Sciatic nerve (tissue), 2 donors: ENCODE measurements at places on chromosomes 5 and 9. TPM values are rescaled to one million over a fixed set of nuclear protein-coding genes. Genes with fewer than 3 reads are reported as not detected.

DNA sequence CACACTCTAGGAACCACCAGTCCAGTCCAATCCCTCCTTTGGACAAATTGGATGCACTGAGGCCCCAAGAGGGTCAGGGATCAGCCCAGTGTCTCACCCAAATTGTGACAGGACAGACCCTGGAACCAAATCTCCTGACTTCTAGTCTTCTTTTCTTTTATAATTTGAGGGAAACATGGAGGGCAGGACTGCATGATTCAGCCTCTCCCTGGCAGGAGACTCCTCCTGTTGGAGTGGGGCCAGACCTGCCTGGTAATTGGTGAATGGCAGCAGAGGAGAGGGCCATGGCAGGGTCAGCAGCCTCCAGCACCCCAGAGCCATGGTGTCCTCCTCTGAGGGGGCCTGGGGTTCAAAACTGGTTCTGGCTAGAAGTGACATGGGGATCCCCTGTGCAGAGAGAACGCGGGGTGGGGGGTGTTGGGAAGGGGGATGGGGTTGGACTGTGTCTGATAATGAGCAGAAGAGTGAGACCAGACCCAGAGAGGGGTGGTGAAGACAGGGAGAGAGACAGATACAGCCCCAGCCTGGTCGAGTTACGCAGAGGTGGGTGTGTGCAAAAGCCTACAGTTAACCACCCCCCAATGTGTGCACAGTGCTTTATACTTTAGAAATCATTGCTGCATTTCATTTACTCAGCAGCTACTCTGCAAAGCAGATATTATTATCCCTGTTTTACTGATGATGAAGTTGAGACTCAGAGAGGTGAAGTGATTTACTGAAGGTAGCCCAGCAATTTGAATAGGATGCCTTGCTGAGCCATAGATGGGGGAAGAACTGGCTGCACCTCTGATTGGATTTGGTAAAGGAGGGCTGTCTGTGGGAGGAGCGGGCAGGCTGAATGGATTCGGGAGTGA, 3.8 kb upstream of the SYNPO start:
- no peak for DNase-seq

- DNase-seq = no peak
These were observed 22.1 kb downstream of the C6 start for GRCh38 chr5:41191249-41191648.

DNA sequence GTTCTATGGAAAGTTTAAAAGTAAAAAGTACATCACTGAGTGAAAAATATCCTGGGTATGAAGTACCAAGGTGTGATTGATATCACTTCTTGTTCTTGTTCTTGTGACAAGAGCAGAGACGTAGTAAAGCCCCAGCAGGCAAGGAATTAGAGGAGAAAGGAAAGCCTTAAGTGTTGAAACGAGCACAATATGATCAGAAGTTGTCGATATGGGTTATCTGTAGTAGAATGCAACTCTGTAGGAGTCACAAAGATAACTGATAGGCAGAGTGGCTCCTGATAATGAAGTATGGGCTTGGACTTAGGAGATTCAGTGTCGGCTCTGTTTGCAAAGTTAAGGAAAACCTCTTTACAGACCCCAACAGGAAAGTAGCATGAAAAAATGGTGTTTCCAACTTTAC, 1179.1 kb downstream of the DTWD2 start:
- DNase-seq = no peak

DNA sequence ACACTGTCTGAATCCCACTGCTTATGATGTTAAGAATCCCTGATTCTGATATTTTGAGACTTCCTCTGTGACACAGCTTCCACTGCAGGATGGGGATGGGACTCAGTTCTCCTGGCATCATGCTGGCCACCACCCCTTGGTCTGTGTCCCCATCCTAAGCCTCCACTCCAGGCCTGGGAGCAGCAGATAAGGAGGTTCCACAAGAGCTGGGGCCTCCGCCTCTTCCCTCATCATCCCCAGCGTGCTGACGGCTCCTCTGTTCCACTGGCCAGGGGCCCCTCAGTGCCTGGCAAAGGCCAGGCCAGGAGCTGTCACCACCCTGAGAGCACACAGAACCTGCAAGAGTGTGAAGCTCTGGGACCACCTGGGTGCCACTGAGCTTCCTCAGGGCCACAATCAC, 40.6 kb downstream of the CAMK2A start:
- no peak for DNase-seq

DNA sequence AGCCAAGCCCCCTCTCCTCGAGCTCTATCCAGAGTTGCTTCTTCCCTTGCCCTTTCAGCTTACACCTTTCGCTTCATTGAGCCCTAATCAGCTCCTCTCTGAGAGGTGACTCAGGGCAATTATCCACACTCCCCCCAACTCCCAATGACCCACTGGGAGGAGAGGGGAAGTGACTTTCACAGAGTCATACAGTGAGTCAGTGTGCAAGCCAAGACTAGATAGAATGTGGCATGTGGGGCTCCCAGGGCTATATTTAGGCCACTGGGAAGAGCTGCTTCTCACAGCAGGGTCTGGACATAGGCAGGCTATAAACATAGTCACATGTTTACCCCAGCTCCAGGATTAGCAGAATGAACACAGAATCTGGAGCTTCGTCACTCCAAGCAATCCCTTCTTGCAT, 57.4 kb downstream of the NRG2 start:
- no peak for DNase-seq

DNA sequence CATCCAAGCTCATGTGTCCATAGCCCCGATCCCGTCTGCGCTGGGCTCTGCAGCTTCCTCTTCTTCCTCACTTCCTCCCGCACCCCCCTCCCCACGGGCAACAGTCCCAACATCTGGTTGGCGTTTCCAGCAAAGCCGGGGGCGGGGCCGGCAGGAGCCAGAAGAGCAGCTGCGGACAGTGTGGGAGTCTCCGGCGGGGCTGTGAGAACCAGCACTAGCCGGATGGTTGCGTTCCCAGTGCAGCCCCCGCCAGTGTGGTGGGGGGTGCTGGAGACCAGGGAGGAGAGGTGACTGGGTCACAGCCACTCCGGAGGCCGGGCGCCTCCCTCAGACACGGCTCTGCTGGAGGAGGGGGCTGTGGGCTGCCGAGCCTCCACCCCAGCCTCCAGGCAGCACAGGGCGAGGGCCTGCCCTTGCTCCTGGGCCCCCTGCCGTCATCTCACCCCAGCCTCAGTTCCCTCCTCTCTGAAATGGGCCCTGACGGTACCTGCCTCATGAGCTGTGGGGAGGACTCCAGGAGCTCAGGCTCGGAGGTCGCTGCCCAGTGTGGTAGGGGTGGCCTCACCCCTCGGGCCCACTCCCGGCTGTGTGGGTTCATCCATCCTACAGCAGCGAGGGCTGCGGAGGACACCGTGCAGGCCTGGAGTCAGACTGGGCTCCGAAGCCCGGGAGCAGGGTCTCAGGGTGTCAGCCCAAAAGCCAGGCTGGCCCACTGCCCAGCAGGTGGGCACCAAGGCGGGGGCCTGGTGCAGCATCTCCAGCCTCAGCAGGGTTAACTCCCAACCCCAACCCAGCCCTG, 41.5 kb upstream of the NOTCH1 start:
- peak; percentile 88 for DNase-seq

DNA sequence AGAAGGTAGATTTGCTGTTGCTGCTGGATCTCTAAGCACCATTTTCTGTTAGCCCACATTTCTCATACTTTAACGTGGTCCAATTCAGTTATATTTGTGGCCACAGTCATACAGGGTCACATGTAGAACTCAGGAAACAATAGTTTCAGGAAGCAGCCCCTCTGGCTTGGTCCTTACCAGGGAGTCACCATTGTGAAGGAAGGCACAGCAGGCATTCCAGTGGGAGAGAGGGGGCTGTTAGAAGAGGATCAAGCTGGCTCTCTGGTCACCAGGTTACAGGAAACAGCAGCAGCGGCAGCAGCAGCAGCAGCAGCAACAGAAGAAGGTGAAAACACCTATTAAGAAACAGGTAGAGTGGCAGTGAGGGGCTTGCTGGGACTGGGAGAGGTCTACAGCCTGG, 14.5 kb downstream of the C9orf43 start:
- DNase-seq = no peak

- no peak for DNase-seq
These were observed 27.0 kb downstream of the PLPPR1 start for GRCh38 chr9:101055516-101055915.

DNA sequence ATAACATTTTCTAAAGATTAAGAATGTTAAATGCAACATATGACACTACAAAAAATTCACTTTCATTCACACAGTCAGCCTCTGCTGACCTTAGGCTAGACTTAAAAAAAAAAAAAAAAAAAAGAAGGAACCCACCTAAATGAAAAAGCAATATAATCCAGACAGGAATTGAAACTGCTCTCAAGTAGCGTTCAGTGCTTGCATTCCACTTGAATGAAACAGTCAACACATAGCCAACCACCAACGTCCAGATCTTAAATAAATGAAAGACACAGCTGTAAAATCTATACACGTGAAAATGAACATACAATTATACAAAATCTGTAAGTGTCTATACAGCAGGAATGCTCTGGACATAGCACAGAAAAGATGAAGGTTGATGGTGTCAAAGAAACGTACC, 11.4 kb downstream of the TMEM245 start:
- DNase-seq = no peak

GRCh38 chr9:93574091-93574899, 2.1 kb upstream of the PHF2 start:
- DNase-seq = no peak

GRCh38 chr9:90054810-90055209, 450.0 kb downstream of the GADD45G start:
- DNase-seq = no peak

DNA sequence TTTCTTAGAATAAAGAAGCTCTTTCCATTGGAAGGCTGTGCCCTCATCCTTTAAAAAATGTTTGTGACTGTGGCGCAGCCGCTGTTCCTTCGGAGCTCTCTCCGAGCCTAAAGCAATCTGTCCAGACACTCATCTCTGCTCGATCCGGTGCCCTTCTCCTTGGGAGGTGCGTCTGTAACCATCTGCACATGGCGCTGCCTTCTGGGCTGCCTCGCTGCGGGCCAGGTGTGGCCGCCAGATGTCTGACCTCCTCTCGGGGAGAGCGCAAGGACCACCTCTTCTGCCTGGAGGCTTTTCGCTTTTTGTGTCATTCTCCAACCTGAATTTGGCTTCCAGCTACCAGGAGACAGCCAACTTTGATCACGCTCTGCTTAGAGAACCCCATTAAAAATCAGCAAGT, 153.4 kb upstream of the PTCH1 start:
- no peak for DNase-seq

DNA sequence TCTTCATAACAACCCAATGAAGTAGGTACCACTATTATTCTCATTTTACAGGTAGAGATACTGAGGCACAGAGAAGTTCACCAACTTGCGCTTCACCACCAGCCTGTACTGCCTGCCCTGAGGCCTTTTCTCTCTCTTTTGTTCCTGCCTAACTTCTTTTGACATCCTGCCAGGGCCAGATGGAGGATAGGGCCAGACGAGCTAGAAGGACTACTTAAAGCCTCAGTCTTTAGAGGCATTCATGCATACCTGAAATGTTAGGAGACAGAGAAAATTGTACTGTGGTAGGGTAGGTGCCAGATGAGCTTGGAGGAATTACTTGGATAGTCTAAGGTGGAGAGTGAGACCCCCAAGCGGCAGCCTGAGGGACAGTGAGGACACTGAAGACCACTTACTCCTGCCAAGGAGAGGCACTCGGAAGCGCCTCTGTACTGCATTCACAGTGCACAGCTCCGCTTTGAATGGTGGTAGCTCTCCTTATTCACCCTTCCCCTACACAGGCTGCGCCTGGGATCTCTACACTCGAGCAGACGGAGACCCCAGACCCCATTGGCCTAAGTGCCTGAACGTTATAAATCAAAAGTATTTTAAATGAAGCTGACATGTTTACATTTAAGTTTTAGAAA, 6.2 kb upstream of the ORM1 start:
- DNase-seq = peak; percentile 32

DNA sequence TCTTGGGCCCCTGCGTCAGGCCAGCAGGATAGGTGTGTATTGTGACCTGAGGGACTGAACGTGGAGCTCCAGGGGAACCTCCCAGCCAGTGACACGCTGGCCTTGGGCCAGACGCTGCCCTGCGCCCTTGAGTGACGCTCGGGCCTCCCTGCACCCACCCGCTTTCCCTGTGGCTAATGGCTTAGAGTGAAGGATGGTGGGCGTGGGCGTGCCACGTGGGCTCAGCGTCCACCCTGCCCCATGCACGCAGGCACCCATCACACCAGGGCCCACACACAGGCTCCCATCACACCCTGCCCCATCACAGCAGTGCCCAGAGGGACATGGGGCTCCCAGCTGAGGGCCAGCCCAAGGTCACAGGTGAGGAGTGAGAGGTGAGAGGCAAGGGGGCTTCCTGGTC, 5.1 kb upstream of the FUT7 start:
- no peak for DNase-seq

- DNase-seq = no peak
These were observed 394.9 kb downstream of the MED10 start for GRCh38 chr5:5983261-5983980.

- DNase-seq = peak; percentile 82
These were observed 552 bp downstream of the TMEM141 start for GRCh38 chr9:136791516-136792276.

GRCh38 chr9:4353236-4353635, 53.4 kb upstream of the GLIS3 start:
- no peak for DNase-seq

- no peak for DNase-seq
These were observed 313.5 kb upstream of the PDE4D start for GRCh38 chr5:60207040-60207439.

GRCh38 chr5:34503379-34504253, 152.5 kb upstream of the RAI14 start:
- DNase-seq = no peak

GRCh38 chr5:52987711-52988331, 1.3 kb upstream of the ITGA2 start:
- DNase-seq = no peak

DNA sequence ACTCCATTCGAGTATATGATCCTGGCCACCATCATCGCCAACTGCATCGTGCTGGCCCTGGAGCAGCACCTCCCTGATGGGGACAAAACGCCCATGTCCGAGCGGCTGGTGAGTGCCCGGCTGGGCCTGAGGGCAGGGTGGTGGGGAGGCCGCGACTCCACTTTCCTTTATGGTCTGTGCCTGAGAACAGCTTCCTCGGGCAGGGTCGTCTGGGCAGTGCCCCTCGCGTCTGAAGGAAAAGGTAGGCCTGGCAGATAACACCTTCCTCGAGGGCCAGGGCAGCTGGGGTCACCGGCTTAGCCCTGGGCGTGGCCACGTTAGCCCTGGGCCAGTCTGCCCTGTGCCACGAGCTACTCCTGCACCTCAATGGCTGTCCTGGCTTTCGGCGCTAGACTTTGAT, 1.5 kb downstream of the CACNA1B start:
- no peak for DNase-seq

GRCh38 chr9:129653823-129654553, 11.5 kb upstream of the PRRX2 start:
- DNase-seq = no peak

Gene UAP1L1
- 18.3 TPM for total RNA-seq

Gene ANKRD31
- total RNA-seq = 0.53 TPM

Gene PHF24
- 0.45 TPM for total RNA-seq

Gene GPR151
- total RNA-seq = not detected

Gene SPINK4
- total RNA-seq = not detected

Gene FASTKD3
- 6.0 TPM for total RNA-seq

Gene LCN1
- not detected for total RNA-seq
